ENCODE measurements at places on chromosomes 16 and 17.
A peak's percentile ranks its signal among the peaks of the same experiment; 100 is the strongest.

GRCh38 chr17:47286198-47286914 is 32.7 kb downstream of the ITGB3 start:
- DNase-seq, result no peak

DNA sequence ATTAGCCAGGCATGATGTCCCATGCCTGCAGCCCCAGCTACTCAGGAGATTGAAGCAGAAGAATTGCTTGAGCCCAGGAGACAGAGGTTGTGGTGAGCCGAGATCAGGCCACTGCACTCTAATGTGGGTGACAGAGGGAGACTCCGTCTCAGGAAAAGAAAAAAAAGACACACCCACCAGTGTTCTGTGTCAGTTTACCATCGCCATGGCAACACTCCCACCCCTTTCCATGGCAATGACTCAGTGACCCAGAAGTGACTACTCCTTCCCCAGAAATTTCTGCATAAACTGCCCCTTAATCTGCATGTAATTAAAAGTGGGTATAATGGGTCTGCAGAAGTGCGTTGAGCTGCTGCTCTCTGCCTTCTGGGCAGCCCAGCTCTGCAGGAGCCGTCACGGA is 4.0 kb upstream of the ZC3H18 start:
- peak; percentile 75 for DNase-seq

DNA sequence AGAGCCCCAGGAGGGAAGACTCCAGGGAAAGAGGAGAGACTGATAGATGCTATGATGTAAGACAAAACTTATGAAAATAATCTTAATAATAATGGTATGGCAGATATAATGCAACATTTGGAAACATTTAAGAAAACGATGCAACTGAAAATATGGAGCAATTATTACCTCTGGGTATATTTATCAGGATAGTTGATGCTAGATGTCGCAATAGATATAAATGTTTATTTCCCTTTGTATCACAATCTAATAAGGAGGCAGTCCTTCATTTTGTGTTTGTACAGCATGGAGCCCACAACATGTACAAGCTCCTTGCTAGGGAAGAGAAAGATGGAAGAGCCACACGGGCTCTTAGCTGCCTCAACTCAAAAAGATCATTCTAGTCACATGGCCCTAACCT is 101.1 kb upstream of the TMEM132E start:
- no peak for DNase-seq

GRCh38 chr16:27579087-27579980 is 29.4 kb downstream of the KATNIP start:
- no peak for DNase-seq

GRCh38 chr16:61617219-61617783 is 418.9 kb downstream of the CDH8 start:
- no peak for DNase-seq
